Activated CD4-positive, alpha-beta T cell treated with anti-CD3 and anti-CD28 coated beads, Interleukin-2, amount 10 ng/mL, durations not matched to agents 24 days and 14 days (primary cell): ENCODE measurements at places on chromosomes 6 and 20. TPM values are rescaled to one million over a fixed set of nuclear protein-coding genes. Genes with fewer than 3 reads are reported as not detected.

SH3BGRL2 gene
- 0.07 and 0.14 TPM in 2 replicates for total RNA-seq

PACSIN1 gene
- not detected in 2 replicates for total RNA-seq

RIPOR3 gene
- total RNA-seq, result not detected in 2 replicates

CCDC28A gene
- 17.5 and 19.2 TPM in 2 replicates for total RNA-seq

ARHGAP40 gene
- not detected in 2 replicates for total RNA-seq

ADA gene
- 43.7 and 44.5 TPM in 2 replicates for total RNA-seq
